Body of pancreas (tissue), 4 donors: ENCODE measurements at places on chromosomes 6 and 20. TPM values are rescaled to one million over a fixed set of nuclear protein-coding genes. Genes with fewer than 3 reads are reported as not detected.

GRCh38 chr6:150712505-150713252, 113.0 kb downstream of the PLEKHG1 start:
- DNase-seq, result no peak

DNA sequence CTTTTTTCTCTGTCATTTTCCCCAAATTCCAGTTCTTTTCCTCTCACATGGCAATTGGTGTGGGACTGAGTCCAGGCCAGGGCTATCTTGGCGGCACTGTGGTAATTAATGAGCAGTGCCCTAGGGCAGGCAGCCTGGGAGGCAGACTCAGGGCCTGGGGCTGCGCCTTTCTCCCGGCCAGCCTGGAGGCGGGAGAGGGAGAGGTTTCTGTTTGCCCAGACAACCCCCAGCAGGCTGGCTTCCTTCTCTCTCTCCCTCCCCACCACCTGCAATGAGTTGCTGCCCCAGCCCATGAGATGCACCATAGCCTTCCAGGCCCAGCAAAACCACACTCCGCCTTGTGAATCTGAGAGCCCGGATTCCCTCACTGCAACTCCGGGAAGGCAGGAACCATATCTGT, 15.1 kb upstream of the CCDC167 start:
- DNase-seq, result peak; percentile 20

DNA sequence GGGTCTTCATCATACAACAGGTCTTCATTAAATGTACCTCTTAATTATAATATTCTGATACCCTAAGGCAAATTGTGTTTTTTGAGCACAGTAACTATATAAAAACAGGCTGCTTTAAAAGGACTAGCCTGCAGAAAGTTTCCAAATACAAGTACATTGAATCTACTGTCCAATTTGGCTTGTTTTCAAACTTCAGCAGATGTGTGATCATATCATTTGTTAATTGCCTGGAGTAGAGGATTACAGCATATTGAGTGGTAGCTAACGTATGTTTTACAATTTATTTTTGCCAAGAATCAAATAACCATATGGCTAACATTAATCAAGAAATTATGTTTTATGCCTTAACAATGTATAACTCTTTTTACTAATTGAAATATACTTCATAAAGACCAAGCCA, 12.6 kb downstream of the TINAG start:
- no peak for DNase-seq

DNA sequence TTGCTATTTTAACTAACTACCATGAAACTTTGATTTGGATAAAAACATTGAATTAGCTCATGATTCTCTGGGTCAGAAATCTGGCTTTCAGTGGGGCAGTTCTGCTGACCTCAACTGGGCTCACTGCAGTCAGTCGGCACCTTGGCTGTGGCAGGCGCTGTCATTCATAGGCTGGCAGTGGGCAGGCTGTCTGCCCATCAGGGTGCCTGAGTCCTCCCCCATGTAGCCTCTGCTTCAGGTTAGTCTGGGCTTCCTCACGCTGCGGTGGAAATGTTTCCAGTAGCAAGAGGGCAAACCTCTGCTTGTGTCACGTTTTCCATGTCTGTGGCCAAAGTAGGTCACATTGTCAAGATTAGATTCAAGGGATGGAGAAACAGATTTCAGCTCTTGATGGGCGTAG, 251.0 kb upstream of the TCF21 start:
- DNase-seq, result no peak

- DNase-seq, result no peak
Measured at GRCh38 chr6:51644426-51644825, 443.0 kb downstream of the PKHD1 start.

DNA sequence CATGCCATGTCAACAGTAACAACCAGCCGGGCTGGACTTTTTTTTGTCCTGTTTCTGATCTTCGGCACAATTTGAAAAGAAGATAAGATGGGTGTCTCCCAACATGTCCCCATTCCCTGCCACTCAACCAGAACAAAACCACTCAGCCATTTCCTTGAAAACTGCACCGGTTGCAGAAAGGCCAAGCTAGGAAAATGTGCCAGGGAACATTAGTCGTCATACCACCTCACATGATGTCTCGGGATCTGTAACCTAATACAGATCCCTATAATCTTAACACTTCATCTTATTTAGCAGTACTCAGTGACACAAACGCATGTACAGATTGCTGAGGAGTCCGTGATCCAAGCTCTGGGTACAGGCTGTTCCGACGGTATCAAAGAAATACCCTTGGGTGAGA, 46.5 kb downstream of the ALDH8A1 start:
- DNase-seq, result no peak

DNA sequence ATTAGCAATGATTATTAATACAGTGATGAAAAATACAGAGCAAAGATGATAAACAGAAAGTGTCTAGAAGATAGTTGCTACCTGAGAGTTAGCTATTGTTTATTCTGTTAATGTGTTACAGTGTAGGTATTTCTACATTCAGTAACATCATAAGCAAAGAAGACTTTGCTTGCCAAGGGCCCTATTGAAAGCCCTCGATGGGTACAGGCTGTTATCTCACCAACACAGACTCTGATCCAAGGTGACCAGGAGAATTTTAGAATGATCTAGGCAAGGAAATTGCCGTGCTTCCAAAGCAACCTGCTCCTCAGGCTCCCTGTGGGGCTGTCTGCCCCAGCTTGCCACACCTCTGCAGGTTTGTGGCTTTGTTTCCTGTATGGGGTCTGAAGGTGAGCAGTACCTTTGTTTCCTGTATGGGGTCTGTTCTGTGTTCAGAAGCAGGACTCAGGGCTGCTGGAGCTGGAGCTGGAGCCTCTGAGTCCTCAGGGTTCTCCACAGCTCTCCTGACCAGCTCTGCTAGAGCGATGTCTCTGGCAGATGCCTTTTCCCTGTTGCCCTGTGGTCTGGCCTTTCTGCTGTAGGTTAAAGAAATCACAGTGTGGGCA, 32.5 kb downstream of the PHACTR3 start:
- no peak for DNase-seq

GRCh38 chr20:48224533-48225050, 439.3 kb upstream of the SULF2 start:
- no peak for DNase-seq

- DNase-seq, result no peak
Measured at GRCh38 chr6:650098-650497, 6.8 kb downstream of the HUS1B start.

GRCh38 chr6:7112741-7113313, 5.1 kb downstream of the RREB1 start:
- peak; percentile 38 for DNase-seq

DNA sequence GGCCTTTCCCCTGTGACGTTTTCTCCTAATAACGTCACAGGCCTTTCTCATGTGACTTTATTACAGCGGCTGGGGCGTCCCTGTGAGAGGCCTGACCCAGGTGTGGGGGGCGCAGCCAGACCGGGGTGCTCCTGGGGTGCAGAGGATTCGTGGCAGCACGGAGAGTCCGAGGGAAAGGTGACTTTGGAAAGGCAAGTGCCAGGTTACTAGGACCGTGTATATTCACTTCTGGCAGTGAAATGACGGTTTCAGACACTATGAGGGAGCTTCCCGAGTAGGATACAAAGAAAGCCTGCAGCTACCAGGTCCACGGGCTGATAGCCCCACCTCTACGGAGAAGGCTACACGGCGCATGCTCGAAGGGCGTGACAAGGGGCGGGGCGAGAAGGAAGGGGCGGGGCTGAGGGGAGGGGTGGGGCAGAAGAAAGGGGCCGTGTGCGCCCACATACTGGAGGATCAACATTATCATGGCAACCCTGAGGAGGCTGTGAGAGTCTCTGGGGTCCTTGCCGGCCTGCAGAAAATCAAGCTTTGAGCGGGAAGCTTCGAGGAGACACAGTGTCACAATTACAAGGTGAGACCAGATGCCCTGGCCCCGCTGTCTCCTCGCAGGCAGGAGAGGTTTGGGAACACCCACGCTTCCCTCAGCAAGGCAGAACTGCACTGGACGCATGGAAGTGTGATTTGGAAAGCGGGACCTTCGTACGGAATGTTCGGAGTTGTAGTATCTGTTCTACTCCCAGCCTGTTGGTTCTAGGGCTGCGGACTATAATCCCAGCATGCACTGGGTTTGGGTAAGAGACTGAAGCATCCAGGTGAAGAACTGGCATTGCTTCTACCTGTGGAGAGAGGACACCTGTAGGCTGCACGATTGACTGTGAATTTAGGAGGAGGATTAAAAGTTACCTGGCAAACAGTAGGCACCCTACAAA, 54.4 kb upstream of the ZNF337 start:
- peak; percentile 68 for DNase-seq

- DNase-seq, result no peak
Measured at GRCh38 chr20:53138454-53139262, 166.5 kb downstream of the TSHZ2 start.

- no peak for DNase-seq
Measured at GRCh38 chr6:46795816-46796215, 2.6 kb downstream of the MEP1A start.

- no peak for DNase-seq
Measured at GRCh38 chr20:8602389-8603116, 466.3 kb upstream of the PLCB4 start.

DNA sequence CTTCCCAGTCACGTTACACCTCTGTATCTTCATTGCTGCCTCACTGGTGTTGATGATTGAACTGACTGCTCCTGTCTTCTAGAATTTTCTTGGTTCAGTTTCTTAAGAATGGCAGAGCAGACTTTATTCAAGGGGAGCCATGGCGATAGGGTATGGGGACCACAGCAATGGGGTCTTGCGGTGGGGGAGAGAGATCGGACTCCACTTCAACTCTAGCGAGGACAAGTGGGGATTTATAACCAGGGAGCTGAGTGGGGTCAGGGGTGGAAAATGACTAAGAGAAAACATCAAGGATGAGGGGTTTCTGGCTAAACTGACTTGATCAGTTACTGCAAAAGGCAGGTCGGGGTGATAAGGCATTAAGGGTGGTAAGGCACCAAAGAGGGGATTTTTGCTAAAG, 156.4 kb downstream of the CD83 start:
- DNase-seq, result no peak

DNA sequence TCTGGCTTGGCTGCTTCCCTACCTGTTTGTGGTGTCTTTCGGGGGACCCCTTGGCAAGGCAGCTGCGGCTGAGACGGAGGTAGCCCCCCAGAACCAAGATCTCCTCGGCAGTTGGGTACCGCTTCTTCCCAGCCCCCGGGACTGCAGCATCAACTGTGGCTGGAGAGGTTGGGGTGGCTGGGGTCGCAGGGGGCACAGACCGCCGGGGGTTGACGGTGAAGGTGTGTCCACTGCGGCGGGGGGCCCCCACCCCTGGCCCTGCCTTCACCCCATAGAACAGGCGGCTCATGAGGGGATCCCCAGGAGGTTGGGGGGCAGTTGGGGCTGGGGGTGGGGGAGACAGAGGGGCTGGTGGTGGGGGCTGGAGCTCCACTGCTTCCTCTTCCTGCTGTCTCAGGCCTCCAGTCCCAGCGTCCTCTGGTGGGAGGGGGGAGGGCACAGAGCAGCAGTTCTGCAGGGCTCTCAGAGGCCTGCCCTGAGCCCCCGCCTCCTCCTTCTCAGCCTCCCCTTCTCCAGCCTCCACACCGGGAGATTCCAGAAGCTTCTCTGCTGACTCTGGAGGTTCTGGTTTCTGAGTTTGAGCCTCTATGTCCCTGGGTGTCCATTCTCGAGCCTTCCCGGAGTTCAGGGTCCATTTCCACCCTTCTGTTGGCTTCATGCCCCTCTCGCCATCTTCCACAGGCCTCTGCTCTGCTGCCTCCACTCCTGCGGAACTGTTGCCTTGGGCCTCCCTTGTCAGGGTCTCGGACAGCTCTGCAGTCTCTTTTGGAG, 1.9 kb downstream of the PPP1R18 start:
- peak; percentile 57 for DNase-seq

DNA sequence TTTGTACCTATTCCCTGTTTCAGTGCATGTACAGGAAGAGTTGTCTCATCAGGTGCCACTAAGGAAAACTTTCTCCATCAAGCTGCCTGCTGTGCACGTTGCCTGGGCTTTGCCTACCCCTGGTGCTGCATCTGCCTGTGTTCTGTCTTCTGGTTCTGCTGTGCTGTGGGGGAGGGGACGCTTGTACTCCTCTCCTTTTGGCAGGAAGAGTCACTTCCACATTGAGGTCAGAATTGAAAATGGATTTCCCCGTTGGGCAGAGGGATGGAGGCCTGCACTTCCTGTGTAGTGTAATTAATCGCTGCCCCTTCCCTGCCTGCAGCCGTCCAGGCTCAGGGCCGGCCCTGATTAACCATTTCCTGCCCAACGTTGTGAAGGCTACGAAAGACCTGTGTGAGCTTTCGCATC, 153.3 kb downstream of the SCML4 start:
- peak; percentile 66 for DNase-seq

DNA sequence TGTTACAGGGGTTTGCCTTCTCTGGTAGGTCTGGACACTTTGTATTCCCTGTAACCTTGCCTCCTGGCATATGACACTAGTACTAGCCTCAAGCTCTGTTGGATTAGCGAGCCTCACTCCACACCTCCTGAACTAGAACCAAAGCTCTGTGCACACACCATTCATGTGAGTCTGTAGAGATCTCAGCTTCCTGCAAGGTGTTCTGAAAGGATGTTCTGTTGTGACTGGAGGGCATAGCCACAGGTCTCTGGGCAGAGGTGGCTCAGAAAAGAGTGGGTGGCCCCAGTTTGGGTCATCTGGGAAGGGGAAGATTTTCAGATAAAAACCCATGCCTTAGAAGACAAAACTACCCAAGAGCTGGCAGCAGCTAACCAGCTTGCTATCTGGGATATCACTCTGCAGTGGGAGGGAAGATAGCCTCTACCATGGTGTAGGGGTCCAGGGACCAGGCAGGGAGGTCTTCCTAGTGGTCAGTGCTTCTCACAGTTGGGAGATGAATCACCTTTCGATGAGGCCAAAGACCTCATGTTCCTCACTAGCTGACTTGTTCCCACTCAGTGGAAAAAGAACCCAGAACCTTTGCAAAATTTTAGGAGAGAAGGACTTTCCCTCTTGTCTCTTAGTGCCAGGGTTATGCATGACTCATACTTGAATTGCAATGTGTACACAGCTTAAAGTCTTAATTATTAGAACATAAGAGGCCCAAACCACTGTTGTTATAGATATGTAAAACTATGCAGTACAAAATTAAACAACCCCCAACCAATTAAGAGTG, 41.4 kb downstream of the HLA-F start:
- DNase-seq, result no peak

DNA sequence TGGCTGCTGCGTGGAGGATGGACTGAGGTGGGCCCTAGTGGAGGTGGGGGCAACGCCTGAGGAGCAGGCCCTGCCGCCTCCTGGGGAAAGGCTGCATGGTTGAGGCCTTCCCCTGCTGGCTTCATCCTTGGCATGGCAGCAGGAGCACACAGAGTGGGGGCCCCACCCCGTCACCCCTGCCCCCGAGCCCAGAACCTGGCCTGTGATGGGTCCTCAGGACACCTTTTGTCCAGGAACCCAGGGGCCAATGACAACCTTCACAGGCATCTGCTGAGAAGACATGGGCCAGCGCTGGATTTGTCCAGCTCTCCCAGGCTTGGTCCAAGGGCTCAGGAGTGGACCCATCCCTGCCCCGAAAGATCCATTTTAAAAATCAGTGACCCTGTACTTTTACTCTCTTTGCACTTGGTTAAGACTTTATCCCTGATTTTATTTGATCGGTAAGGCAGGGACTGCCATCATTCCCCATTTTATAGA, 575 bp upstream of the SLC17A9 start:
- no peak for DNase-seq

The FLRT3 gene
- total RNA-seq, result 3.1 TPM

The CALHM5 gene
- 0.52 TPM for total RNA-seq

The NRSN1 gene
- not detected for total RNA-seq

The SLC17A2 gene
- not detected for total RNA-seq

The CDH4 gene
- 0.33 TPM for total RNA-seq

The PPP1R14C gene
- total RNA-seq, result 0.33 TPM

The SLC44A4 gene
- 19.2 TPM for total RNA-seq

The SLC52A3 gene
- total RNA-seq, result 1.3 TPM

The HLA-DRB1 gene
- 30.3 TPM for total RNA-seq

The SMLR1 gene
- 0.52 TPM for total RNA-seq

The CAGE1 gene
- 0.26 TPM for total RNA-seq

The TCF19 gene
- total RNA-seq, result 2.0 TPM

The OXT gene
- total RNA-seq, result not detected

The SUMO4 gene
- total RNA-seq, result not detected

The CDH26 gene
- 0.33 TPM for total RNA-seq
